Left colon (tissue), 2 donors: ENCODE measurements at places on chromosomes 4 and X. TPM values are rescaled to one million over a fixed set of nuclear protein-coding genes. Genes with fewer than 3 reads are reported as not detected.

RADX gene
- 1.3 TPM for total RNA-seq

MYOZ2 gene
- not detected for total RNA-seq

TMSB15C gene
- 0.37 TPM for total RNA-seq

DLG3 gene
- total RNA-seq = 88.9 TPM

BMX gene
- total RNA-seq = 3.1 TPM

HNRNPDL gene
- total RNA-seq = 88.4 TPM

GAGE2A gene
- total RNA-seq = not detected

SLC6A14 gene
- total RNA-seq = 2.6 TPM

GPR34 gene
- total RNA-seq = 2.2 TPM

TMEM47 gene
- total RNA-seq = 3.8 TPM
